ENCODE measurements at places on chromosomes 6 and 20.
A peak's percentile ranks its signal among the peaks of the same experiment; 100 is the strongest.

GRCh38 chr20:57821935-57822334 lies 112.1 kb upstream of the PMEPA1 start:
- DNase-seq = no peak

GRCh38 chr6:8881663-8882062 lies 446.3 kb upstream of the SLC35B3 start:
- no peak for DNase-seq

DNA sequence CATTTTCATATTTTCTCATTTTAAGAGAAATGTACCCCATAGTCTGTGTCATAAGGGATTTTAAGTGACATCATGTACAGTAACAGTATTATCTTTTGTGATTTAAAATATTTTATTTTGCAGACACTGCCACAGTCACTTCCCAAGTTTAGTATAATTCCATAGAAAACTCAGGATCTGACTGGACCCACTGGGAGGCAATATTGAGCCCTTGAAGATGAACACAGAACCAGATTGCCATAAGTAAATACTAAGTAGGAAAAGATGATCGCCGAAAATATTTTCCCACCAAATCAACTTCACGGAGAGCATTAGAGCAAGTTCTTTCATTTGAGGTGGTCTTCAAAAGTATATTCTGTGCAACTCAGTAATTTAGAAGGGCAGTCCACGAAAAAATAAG lies 17.6 kb upstream of the PKHD1 start:
- no peak for DNase-seq

- no peak for DNase-seq
Observed at GRCh38 chr20:40427026-40427425, 262.0 kb downstream of the MAFB start.

DNA sequence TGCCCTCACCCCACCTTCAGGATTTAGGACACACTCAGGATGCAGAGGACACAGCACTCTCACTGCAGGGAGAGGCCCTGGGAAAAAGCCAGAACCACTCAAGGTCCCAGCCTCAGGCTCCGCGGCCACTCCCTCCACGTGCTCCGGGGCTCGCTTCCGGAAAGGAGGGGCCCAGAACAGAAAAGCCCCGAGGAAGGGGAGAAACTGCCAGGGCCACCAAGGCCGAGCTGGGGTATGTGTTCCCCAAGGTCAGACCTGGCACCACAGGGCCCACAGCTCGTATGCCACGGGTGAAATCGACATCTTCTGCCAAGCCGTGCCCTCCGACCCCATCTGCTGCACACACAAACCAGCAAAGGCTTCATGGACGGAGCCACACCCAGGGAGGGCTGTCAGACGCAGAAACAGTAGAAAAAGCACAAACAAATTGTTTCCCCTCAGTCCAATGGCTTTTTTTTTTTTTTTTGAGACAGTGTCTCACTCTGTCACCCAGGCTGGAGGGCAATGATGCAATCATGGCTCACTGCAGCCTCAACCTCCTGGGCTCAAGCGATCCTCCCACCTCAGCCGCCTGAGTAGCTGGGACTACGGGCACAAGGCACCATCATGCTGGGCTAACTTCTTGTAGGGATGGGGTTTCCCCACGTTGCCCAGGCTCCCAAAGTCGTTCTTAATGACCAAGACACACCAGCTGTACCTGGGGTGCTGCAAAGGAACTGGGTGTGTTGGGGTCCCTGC lies 33.4 kb downstream of the SLC2A4RG start:
- DNase-seq = no peak

DNA sequence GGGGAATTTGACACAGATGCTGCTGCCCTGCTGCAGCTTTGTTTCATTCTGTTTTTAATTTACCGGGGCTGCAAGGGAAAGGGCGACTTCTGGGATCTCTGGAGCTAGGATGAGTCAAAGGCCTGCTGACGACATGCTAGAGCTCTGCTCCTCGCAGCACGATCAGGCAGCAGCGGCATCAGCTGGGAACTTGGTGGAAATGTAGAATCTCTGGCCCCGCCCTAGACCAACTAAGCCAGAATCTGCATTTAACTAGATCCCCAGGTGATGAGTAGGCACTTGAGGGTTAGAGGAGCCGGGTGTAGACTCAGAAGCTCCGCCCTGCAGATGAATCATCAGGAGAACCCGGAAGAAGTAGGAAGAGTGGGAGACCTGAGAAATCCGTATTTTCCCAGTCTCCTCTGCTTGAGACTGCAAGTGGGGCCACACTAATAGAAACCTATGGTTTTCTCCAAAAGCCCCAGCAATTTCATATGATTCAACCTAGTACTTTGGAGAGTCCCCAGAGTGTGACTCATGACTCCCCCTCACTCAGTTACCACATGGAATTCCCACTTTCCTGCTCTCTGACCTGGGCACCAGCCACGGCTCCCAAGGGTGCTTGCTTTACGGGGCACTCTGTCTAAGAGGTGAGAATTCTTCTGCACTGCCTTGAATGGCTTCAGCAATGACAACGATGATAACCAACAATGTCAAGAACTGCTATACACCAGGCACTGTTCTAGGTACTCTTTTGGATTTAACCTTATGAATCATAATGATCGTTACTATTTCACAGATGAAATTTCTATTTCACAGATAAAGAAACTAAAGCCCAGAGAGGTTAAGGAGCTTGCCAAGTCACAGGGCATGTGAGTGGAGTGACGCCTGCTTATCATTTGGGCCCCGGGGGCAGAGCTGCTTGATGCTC lies 18.1 kb downstream of the TUBB2B start:
- DNase-seq = peak; percentile 72

- DNase-seq = no peak
Observed at GRCh38 chr6:39608652-39609345, 116.4 kb downstream of the KIF6 start.

All from activated CD4-positive, alpha-beta T cell treated with anti-CD3 and anti-CD28 coated beads, Interleukin-2, Interleukin-4, amounts not matched to agents 100 ng/mL and 50 ng/mL, durations not matched to agents 16 hours and 8 hours (primary cell).